ENCODE measurements at places on chromosomes 13 and 19.

GRCh38 chr13:40152922-40153321 lies 497.5 kb downstream of the COG6 start:
- DNase-seq = no peak

GRCh38 chr19:49851456-49852259 lies 699 bp downstream of the PTOV1 start:
- no peak for DNase-seq

- no peak for DNase-seq
These were observed 261.6 kb downstream of the SLITRK1 start for GRCh38 chr13:83620530-83621220.

- DNase-seq = no peak
These were observed 17.8 kb downstream of the ERFL start for GRCh38 chr19:41910240-41910991.

GRCh38 chr13:39836038-39836437 lies 180.6 kb downstream of the COG6 start:
- no peak for DNase-seq

DNA sequence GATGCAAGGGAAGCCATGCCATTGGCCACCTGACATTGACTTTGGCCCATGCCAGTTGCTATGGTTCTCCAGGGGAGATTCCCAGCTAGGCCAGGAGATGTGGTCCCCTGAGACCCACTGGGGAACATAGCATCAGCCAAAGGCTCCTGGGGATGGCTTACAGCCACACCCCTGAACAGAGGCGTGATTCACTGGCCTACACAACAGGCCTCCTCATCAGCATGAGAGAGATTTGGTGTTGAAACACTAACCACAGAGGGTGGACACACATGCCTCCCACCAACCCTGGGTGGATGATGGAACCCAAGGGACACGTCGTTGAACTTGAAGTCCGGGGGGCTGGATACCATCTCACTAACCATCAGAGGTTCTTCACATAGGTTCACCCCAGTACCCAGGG lies 14.4 kb downstream of the IQCN start:
- DNase-seq = no peak

DNA sequence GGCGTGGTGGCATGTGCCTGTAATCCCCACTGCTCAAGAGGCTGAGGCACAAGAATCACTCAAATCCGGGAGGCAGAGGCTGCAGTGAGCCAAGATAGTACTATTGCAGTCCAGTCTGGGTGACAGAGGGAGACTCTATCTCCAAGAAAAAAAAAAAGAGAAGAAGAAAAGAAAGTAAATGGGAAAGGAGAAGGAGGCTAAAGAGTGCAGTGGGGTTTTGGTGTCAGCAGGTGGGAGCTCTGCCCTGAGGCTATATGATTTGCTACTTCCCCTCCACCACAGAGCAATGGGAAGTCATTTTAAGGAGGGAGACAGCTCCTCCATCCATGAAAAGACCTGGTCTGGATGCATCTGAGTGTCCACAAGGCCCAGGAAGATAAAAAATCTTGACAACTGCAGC lies 23.1 kb downstream of the UNC13A start:
- no peak for DNase-seq

GRCh38 chr19:39355253-39355652 lies 13.0 kb downstream of the SAMD4B start:
- DNase-seq = no peak

DNA sequence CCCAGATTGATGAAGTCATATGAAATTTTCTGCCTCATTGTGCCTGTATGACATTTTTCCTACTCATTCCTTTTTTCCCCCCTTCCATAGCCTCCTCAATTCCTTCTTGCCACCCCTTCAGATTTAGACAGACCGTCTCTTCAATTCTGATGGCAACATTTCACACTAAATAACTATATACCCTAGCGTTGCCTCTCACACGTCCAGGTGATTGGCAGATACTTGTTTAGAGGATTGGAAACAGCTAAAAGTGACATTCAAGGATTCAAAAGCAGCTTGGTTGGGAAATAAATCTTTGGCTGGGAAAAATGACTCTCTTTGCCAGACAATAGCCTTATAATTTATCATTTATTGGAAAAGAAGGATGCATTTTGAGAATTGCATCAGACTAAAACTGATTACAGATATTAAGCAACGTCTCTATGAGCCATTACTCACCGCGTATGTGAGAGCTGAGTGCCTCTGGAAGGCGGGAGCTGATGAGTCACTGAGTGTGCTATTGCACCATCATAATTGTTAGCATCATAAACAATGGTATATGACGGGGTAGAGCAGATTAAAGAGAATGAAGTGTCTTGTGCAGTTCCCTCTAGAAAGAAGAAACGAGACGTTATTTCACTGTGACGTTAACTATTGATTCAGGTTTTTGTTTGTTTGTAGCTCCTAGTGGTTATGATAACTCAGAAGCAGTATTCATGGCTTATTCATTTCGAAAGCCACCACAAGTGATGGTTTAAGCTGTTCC lies 61.1 kb upstream of the FAM216B start:
- no peak for DNase-seq

DNA sequence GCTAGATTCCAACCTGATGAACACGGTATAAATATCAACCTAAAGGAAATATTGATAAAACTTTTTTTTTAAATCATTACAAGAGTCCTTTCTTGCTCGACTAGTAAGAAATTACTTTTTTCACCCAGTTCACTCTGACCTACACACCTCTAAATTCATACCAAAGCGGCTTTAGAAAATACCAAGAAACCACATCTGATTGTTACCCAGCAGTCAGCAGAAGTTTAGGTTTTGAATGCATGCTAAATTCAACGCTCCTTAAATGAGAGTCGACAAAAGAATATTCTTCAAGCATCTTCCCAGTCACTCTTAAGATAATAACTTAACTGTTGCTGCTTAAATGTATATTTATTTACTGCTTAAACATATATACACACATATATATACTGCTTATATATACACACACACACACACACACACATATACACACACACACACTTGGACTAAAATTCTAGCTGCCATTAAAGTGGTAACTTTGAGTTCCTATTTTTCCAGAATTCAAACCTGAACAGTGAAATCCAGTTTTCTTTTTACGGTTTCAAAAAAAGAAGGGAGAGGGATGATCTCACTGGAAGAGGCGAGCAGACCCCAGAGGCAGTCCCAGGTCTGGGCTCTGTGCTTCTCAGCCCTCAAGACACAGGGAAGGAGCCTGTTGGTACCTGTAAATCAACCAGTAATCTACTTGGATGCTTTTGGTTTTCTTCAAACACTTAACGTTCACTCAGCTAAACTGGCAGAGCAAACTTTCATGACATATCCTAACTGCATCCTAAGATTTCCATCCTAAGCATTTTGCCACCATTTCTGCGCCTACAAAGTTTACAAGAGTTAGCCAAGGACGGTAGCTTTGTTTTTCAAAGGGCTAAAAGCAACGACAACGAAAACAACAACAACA lies 1.7 kb downstream of the STK24 start:
- no peak for DNase-seq

DNA sequence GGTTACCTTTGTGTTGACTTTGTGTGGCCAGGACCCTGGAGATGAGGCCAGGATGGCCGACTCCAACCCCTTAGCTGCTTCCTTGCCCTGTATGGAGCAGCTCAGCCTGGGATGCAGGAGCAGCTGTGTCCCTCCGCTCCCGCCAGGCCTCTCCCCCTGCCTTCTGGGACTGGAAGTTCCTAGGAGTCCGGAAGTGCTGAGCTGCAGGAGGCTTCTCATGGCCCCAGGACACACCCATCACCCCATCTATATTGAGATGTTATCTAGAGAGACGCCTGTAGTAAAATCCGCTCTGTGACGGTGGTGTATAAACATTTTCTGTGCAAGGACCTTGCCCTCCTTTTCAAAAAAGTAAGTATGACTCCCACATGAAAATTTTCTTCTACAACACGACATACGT lies 27.0 kb downstream of the WTIP start:
- DNase-seq = no peak

- DNase-seq = no peak
These were observed 1528.0 kb downstream of the SLITRK5 start for GRCh38 chr13:89199138-89199537.

GRCh38 chr19:28595722-28596480 lies 617.0 kb downstream of the UQCRFS1 start:
- no peak for DNase-seq

- DNase-seq = no peak
These were observed 139.3 kb downstream of the IRS2 start for GRCh38 chr13:109647053-109647452.

DNA sequence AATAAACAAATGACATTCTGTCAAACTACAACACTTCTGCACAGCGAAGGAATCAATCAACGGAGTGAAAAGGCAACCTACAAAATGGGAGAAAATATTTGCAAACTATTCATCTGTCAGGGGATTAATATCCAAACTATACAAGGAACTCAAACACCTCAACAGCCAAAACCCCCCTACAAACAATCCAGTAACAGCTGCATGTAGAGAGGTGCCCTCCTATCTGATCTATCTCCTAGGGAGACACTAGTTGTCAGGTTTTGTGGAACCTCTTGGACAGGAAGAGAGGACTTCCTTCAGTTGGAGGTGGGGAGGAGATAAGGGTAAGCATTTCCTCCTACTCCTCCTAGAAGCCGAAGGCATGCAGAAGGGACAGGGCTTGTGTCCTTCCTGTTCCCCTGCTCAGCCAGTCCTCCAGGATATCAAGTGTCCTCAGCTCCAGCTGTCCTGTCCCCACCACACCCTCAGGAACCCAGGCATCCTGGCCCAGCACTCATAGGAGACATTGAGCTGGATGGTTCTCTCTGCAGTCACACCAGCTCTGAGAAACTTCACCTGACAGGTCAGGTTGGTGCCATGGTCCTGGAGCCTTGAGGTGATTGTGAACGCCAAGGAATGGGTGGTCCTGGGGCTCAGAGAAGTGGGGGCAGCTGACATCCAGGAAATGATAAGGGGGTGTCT lies 9.8 kb upstream of the SIGLEC8 start:
- no peak for DNase-seq

GRCh38 chr13:75312884-75313520 lies 169.0 kb downstream of the TBC1D4 start:
- DNase-seq = no peak

GRCh38 chr13:84951128-84951527 lies 848.1 kb downstream of the SLITRK6 start:
- no peak for DNase-seq

DNA sequence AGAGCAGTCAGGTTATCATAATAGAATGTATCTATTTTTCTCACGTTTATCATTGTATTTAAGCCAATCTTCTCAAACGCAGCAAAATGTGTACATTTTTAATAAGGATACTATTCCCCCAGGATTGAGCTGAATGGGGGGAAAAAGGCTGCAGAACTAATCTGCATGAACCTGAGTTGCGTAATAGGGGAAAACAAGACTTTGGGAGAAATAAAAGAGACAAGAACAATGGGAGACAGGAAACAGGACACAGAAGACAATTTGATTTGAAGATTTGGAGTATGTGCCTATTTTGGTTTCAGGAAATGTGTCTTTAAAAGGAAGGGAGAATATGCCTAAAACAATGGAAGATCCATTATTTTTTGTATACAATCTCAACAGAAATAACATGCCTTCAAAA lies 844.5 kb downstream of the DIAPH3 start:
- DNase-seq = no peak

GRCh38 chr19:49339301-49340068 lies 4.3 kb downstream of the CD37 start:
- peak; percentile 86 for DNase-seq

GRCh38 chr13:91632086-91632485 lies 233.7 kb downstream of the GPC5 start:
- no peak for DNase-seq

- DNase-seq = no peak
These were observed 127.9 kb downstream of the SLITRK6 start for GRCh38 chr13:85671336-85671735.

DNA sequence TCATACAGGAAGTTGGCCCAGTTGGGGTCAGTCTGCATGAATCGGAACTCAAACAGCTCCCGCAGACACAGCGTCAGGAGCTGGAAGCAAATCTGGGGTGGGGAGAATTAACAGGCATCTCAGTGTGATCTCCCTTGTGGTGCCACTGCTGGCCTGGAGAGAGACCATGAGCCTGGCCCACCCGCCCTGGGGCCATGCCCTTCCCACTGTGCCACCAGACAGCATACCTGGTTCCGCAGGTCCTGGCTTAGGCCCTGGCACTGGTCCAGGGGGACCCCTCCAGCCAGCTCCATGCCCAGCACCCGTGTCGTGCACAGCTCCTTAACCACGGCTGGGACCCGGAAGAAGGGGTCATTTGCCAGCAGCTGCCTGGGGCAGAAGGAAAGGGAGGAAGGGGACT lies 9.6 kb upstream of the NUMBL start:
- no peak for DNase-seq

DNA sequence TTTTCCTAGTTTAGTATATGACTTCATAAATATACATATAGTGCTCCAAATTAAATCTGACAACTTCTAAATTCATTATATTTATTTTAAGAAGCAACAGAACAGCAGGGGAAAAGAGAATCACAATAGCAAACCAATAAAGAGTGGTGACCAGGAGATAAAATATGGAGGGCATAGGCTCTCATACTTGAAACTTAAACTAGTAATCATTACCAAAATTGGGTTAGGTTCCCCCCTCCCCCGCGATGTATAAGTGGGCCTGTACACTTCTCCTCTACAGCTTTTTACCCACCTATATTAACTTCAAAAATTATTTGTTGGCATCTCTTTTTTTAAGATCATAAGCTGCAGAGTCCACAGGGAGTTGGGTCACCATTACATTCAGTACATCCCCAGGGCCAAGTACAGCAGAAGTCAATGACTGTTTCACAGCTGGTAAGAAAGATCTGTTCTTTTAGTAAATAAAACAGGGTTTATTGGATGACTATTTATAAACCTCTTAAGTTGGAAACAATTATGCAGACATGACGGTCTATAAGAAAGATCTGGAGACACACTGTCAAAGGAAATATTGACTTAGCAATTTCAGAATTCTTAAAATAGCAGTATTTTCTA lies 29.4 kb downstream of the KLF12 start:
- no peak for DNase-seq

GRCh38 chr19:35090506-35091214 lies 25.0 kb upstream of the FXYD3 start:
- DNase-seq = peak; percentile 71

GRCh38 chr19:30512176-30513081 lies 140.2 kb downstream of the ZNF536 start:
- DNase-seq = no peak

DNA sequence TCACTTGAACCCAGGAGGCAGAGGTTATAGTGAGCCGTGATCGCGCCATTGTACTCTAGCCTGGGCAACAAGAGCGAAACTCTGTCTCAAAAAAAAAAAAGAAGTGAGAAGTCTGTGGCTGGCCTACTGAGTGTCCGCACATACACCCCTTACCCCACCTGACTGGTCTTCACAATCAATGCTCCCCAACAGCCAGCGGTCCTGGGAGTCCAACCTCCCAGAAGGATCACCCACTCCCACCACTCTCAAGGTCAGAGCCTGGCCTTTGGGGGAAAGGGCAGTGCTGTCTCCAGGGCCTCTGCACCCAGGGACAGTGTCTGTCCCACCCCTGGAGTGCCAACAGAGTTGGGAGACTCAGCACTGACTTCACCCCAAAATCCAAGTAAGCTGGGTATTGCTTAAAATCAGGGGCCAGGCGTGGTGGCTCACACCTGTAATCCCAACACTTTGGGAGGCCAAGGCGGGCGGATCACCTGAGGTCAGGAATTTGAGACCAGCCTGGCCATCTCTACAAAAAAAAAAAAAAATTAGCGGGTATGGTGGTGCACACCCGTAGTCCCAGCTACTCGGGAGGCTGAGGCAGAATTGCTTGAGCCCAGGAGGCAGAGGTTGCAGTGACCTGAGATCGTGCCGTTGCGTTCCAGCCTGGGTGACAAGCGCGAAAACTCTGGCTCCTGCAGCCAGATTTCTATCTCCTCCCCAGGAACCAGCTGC lies 2.3 kb upstream of the CD320 start:
- no peak for DNase-seq

- no peak for DNase-seq
These were observed 606 bp upstream of the STXBP2 start for GRCh38 chr19:7636317-7636690.

Measured in renal cortex interstitium (tissue), 15 donors.